Stimulated activated CD8-positive, alpha-beta memory T cell treated with anti-CD3 and anti-CD28 coated beads, Interleukin-12 subunit alpha, Interleukin-12 subunit beta, amount 100 ng/mL, for 4 hours (primary cell): ENCODE measurements at places on chromosomes 2 and 18.

- DNase-seq, result no peak
These were observed 651 bp downstream of the KCNK3 start for GRCh38 chr2:26692897-26693849.

DNA sequence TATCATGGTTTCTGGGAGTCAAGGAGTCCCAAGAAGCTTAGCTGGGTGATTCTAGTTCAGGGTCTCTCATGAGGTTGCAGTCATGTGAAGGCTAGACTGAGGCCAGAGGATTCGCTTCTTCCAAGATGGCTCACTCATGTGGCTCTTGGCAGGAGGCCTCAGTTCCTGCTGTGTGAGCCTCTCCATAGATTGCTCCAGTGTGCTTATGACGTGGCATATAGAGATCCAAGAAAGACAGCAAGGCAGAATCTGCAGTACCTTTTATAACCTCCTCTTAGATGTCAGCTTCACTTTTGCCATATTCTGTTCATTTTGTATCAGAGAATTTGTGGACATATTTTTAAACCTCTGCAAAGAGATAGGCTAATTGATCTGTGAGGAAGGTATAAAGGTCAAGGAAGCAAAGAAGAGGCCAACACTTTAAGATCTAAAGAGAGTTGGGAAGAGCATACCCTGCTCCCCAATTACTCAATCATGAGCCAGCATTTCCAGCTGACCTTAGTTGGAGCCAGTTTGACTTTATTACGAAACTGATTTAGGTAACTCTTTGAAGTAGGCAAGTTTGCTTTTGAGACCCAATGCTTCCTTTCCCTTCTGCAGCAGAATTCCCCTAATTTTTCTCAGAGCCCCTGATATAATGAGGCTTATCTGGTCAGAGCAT lies 134.7 kb downstream of the EML6 start:
- DNase-seq, result no peak

GRCh38 chr2:118969734-118970395 lies 27.9 kb downstream of the MARCO start:
- DNase-seq, result no peak

DNA sequence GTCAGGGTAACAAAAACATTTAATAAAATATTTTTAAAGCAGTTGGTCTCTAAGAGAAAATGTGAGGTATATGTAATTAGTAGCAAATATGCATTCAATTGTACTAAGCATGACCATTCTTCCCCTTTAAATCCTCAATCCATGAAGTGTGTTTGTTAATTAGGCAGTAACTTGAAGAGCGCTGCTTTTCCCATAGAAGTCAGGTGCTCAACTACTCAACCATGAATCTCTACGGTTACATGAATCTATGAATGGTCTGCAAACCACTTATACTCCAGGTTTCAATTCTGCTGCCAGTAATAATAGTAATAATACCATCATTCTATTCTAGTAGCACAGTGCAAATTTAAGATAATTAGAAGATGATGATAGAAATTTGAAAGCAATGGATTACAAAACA lies 55.8 kb downstream of the SLC8A1 start:
- DNase-seq, result no peak

GRCh38 chr18:12315911-12316310 lies 7.9 kb downstream of the TUBB6 start:
- no peak for DNase-seq

DNA sequence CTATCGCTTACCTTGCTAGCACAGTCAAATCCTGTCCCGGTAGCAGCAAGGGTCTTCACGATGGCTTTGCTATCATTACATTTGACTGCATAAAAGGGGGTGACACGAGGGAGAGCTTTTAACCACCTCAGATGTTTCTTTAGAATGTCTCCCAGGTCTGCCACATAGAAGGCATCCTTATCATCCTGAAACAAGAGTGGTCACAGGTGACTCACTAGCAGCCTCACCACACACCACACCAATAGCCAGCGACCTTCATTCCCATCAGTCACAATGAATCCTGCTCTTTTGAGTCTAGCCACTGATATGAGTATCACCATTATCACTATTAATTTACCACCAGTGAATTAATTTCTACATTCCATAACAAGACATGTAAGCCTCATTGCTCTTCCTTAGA lies 3.7 kb downstream of the ODC1 start:
- no peak for DNase-seq

DNA sequence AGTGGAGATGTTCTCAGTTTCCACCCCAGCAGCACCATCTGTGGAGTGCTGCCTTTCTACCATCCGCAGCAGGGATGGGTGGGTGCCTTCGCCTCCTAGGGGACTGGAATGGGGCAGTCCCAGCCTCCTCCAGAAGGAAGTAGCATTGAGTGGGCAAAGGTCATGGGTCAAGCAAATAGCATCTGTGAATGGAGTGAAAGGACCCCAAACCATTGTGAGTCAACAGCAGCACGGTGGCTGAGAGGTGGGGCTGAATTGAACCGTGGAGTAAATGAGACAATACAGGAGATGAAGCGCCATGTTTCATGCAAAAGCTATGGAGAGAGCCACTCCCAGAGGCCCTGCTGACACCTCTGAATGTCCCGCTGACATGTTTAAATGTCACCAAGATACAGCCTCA lies 9.7 kb downstream of the GPR55 start:
- no peak for DNase-seq

DNA sequence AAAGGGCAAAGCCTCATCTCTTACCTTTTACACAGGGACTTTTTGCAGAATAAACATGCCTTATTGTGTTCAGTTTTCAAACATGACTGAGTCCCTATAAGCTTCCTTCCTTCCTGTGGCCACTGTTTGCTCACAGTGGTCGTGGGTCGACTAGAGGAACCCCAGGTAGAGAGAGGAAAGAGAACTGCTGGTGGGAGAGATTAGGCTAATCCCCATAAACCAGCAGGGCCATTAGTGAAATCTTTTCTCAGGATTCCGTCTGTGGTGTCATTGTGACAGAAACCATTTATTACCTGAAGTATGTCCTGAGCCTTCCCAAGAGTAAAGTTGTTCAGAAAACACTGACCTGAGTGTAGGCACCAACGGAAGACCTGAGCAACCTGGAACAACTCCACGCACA lies 21.3 kb upstream of the BOD1L2 start:
- DNase-seq, result no peak

GRCh38 chr2:141062443-141062842 lies 1068.4 kb downstream of the LRP1B start:
- DNase-seq, result no peak

DNA sequence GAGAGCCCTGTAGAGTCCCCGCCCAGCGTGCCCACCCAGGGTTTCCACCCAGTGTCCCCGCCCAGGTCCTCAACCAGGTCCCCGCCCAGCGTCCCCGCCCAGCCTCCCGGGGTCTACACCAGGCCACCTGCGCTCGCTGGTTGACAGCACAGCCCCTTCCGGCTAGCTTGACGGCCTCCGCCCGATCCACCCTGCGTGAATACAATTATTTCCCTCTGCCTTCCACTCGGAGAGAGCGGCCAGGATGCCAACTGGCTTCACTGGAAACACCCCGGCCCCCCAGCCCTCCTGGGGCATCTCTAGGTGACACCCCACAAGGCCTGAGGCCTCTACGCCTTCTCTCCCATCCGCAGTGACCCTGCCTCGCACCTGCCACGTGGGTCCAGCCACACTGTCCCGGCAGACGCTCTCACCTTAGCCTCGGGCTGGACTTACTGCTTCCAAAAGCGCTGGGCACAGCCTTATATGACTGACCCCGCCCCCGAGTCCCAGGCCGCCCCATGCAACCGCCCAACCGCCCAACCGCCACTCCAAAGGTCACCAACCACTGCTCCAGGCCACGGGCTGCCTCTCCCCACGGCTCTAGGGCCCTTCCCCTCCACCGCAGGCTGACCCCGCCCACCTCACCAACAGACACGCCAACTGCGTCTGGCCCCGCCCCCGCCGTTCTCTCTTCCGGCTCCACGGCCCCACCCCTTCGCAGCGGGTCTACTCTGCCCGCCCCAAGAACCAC lies 188.1 kb downstream of the LAMA1 start:
- DNase-seq, result no peak

DNA sequence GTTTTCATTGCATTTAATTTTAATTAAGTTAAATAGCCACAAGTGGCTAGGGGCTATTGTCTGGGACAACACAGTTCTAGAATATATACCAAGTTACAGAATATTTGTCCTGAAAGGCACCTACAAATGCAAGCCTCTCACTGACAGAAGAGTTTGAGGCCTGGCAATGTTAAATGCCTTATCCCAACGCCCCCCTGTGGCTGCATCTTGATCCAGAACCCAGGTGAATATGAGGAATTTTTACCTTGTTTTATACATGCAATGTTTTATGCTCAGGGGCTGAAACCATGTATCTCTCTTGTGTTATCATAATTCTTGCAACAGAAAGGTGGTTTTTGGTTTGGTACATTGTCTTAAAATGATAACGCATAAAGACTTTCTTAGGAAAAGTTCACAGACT lies 71.8 kb upstream of the SEC11C start:
- no peak for DNase-seq

DNA sequence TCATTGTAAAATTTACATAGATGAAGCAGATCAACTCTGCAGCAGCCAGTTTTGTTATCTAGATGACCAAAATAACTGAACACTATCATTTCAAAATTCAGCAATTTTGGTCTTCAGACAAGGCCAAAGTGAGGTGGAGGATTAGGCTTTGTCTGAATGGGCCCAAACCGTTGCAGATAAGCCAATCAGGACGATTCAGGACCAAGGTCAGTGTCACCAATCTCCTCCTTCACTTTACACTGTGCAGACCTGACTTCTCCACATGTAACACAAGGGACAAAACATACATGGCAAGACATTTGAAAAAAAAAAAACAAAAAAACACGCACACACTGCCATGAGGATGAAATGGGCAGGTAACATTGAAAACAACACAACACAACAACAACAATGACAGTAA lies 211.2 kb downstream of the NAPG start:
- no peak for DNase-seq

DNA sequence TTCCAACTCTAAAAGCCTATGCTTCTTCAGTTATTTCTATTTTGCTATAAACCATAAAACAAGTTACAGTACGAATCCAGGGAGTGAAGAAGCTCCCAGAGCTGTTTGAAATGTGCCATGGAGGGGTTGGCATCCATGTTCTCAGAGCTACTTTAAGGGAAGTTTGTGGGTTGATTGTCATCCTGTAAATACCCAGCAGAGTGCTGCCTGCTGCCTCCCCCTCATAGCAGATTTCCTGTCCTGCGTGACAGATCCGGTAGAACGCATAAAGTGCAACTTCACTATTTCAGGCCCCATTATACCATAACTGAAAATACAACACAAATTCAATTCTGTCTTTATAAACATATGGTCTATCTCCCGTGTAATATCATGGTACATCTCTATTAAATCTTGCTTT lies 114.4 kb downstream of the CTNNA2 start:
- DNase-seq, result no peak

- no peak for DNase-seq
These were observed 63.2 kb downstream of the PRKCE start for GRCh38 chr2:45714679-45715078.

- DNase-seq, result no peak
These were observed 227.7 kb downstream of the VAPA start for GRCh38 chr18:10141559-10141958.

DNA sequence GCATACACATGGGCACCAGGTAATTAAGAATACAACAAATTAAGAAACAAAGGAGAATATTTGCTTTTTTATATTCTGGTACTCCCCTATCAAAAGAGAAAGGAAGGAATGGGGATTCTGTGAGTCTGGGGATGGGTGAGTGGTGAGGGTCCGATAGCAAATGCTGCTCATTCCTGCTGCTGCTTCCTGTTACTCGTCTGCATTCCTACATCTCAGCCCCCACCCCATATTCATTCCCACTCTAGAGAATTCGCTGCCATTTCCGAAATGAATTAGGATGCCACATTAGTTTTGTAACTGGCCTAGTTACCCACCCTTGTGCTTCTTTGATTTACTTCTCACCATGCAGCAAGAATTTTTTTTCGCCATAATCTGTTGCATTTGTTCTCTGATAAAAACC lies 1905.3 kb upstream of the PIK3C3 start:
- DNase-seq, result no peak

- DNase-seq, result no peak
These were observed 49.6 kb downstream of the ZEB2 start for GRCh38 chr2:144470334-144470733.

DNA sequence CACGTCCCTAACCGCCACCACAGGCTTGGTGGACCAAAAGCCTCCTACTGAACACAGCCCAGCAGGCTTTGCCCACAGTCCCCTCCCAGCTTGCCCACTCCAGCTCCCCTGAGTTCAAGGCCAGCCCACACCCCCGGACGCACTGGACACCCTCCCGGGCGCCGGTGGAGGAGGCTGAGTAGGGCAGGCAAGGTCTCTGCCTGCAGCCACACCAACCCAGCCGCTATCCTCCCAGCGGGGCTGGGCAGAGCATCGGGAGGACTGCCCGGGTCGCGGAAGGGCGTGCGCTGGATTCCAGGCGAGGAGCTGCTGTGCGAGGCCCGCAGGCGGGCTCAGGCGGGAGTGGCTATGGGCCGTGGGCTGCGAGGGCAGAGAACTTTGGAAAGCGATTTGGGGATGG lies 49.5 kb downstream of the PLEKHB2 start:
- DNase-seq, result no peak

GRCh38 chr2:200593905-200594304 lies 8.1 kb downstream of the AOX1 start:
- no peak for DNase-seq

DNA sequence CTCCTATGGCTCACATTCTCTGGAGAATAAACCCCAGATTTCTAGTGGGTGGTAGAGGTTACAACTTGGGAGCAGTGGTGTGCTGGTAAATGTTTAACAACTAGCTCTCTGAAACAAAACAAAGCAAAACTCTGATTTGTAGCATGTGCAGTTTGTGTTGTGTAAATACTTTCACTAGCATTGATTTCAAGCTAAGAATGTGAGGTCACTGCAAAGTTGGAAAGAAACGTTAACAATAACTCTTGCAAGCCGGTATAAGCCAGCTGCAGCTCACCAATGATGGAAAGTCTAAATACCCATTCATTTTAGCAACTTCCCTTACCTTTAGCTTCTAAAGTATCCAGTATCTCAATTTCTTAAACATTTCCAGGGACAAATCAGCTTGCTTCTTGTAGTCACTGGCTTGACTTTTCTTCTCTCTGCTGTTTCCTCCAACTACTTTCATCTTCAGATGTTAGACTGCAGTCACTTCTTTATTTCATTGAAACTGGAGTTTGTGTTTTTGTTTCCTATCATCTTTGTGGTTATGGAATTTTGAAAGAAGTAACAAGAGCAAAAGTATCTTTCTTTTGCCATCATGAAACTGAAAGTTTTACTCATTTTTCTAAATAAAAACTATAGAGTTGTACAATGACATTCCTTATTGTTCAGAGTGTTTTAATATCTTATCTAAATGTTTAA lies 140.2 kb downstream of the PLCL1 start:
- DNase-seq, result no peak
